Liver (tissue), 10 donors: ENCODE measurements at places on chromosomes 5 and 9. TPM values are rescaled to one million over a fixed set of nuclear protein-coding genes. Genes with fewer than 3 reads are reported as not detected.
A peak's percentile ranks its signal among the peaks of the same experiment; 100 is the strongest.

- H3K27me3 ChIP-seq, result no peaks in the 10 kb centered on the region
- H3K36me3 ChIP-seq, result no peaks in the 10 kb centered on the region
- H3K4me1 ChIP-seq, result no peaks in the 10 kb centered on the region
- peak; percentile 87 for DNase-seq
- no peak overlapping the region for H3K27ac ChIP-seq
- no peak overlapping the region for H3K4me3 ChIP-seq
Observed at GRCh38 chr9:35882263-35882848, 12.2 kb upstream of the OR13J1 start.

GRCh38 chr5:82784521-82784920, 292.7 kb downstream of the TMEM167A start:
- no peak for DNase-seq
- H3K27ac ChIP-seq, result no peak overlapping the region
- H3K4me3 ChIP-seq, result no peak overlapping the region
- H3K4me1 ChIP-seq, result peaks cover 8% of the 10 kb centered on the region
- no peaks in the 10 kb centered on the region for H3K36me3 ChIP-seq
- H3K27me3 ChIP-seq, result no peaks in the 10 kb centered on the region

UGT3A1 gene
- total RNA-seq, result 0.28 TPM

GRCh38 chr9:77099388-77099787, 77.9 kb upstream of the VPS13A start:
- no peak for DNase-seq
- no peak overlapping the region for H3K27ac ChIP-seq
- H3K4me1 ChIP-seq, result no peaks in the 10 kb centered on the region
- H3K27me3 ChIP-seq, result no peaks in the 10 kb centered on the region

BAAT gene
- total RNA-seq, result 31.9 TPM

DNA sequence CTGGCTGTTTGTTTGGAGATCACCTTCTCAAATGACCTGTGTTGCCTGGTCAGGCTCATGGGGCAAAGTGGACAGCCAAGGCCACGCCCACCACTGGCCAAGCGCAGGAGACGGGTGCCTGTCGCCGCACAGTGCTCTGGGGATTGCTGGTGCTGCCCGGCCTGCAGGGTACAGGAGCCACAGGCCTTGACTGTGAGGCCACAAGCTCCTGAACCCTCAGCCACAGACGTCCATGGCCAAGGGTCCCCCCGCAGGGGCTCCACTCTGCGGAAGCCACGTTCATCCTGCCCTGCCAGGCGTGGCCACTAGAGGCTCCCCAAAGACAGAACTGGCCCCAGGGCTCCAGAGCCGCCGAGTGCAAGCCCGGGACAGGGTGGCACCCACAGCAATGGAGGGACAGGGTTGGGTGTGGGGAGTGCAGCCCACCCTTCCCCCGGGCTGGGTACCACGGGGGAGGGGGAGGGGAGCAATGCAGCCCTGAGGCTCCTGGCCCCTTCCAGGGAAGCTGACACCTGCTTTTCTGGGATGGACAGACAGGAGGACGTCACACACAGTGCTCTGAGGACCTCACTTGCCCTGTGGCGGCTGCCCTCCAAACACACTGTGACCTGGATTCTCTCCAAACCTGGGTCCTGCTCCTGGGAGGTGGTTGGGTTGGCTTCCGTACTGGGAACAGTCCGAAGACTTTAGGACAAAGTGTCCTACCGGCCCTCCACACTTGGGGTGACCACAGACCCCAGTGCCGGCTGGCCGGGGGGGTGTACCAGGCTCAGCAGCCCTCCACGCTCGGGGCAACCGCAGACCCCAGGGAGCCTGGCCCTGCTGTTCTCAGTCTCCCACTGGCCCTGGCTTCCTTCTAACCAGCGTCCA, 21.5 kb downstream of the TPPP start:
- DNase-seq, result peak; percentile 70
- H3K4me3 ChIP-seq, result peak overlapping the region; percentile 30
- peaks cover 54% of the 10 kb centered on the region for H3K4me1 ChIP-seq
- H3K36me3 ChIP-seq, result no peaks in the 10 kb centered on the region

CCDC187 gene
- total RNA-seq, result 0.05 TPM

- H3K27me3 ChIP-seq, result no peaks in the 10 kb centered on the region
- H3K4me1 ChIP-seq, result no peaks in the 10 kb centered on the region
- no peaks in the 10 kb centered on the region for H3K36me3 ChIP-seq
- no peak overlapping the region for H3K27ac ChIP-seq
Observed at GRCh38 chr5:147223948-147224791, 10.7 kb upstream of the STK32A start.

- no peaks in the 10 kb centered on the region for H3K4me1 ChIP-seq
- no peak overlapping the region for H3K27ac ChIP-seq
Observed at GRCh38 chr5:83947763-83948162, 227.1 kb upstream of the HAPLN1 start.

CCDC180 gene
- total RNA-seq, result 3.1 TPM

DOK3 gene
- 10.2 TPM for total RNA-seq

DNA sequence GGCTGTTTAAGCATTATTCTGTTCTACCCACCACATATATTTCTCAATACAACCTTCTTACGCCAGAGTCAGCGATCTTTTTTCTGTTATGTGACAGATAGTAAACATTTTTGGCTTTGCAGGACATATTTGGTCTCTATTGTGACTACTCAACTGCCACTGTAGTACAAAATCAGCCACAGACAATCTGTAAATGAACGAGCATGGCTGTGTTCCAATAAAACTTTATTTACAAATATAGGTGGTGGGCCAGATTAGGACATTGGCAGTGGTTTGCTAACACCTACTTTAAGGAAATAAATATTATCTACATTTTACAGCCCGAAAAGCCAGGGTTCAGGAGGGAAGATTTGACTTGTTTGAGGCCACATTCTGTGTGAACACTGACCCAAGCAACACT, 40.2 kb upstream of the FBXW11 start:
- no peak overlapping the region for H3K4me3 ChIP-seq
- H3K36me3 ChIP-seq, result peaks cover 8% of the 10 kb centered on the region
- H3K4me1 ChIP-seq, result no peaks in the 10 kb centered on the region
- no peak overlapping the region for H3K27ac ChIP-seq
- DNase-seq, result no peak
- H3K27me3 ChIP-seq, result no peaks in the 10 kb centered on the region

GRCh38 chr9:27726244-27727081, 153.2 kb upstream of the C9orf72 start:
- peaks cover 5% of the 10 kb centered on the region for H3K4me1 ChIP-seq
- H3K27me3 ChIP-seq, result no peaks in the 10 kb centered on the region
- no peaks in the 10 kb centered on the region for H3K36me3 ChIP-seq

FNIP1 gene
- 18.0 TPM for total RNA-seq

ENTREP1 gene
- 0.33 TPM for total RNA-seq

- no peaks in the 10 kb centered on the region for H3K36me3 ChIP-seq
- H3K4me1 ChIP-seq, result peaks cover 10% of the 10 kb centered on the region
Observed at GRCh38 chr5:126521130-126521529, 73.9 kb downstream of the ALDH7A1 start.

IL17B gene
- not detected for total RNA-seq

DNA sequence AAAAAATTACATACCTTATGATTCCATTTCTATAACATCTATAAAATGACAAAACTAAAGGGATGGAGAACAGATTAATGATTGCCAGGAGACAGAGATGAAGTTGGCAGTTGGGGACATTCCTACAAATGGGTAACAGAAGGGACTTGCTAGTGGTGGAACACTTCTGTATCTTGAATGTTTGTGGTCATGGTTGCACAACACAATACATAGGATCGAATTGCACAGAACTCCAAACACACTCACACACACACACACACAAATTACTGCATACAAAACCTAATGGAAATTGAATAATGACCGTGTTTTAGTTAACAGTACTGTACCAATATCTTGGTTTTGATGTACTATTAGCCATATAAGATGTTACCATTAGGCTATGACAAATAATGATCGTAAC, 330.7 kb upstream of the POU5F2 start:
- no peaks in the 10 kb centered on the region for H3K36me3 ChIP-seq
- no peak overlapping the region for H3K27ac ChIP-seq
- no peaks in the 10 kb centered on the region for H3K27me3 ChIP-seq
- H3K4me3 ChIP-seq, result no peak overlapping the region

OLFML2A gene
- 0.56 TPM for total RNA-seq

CREB3 gene
- total RNA-seq, result 21.3 TPM

DNA sequence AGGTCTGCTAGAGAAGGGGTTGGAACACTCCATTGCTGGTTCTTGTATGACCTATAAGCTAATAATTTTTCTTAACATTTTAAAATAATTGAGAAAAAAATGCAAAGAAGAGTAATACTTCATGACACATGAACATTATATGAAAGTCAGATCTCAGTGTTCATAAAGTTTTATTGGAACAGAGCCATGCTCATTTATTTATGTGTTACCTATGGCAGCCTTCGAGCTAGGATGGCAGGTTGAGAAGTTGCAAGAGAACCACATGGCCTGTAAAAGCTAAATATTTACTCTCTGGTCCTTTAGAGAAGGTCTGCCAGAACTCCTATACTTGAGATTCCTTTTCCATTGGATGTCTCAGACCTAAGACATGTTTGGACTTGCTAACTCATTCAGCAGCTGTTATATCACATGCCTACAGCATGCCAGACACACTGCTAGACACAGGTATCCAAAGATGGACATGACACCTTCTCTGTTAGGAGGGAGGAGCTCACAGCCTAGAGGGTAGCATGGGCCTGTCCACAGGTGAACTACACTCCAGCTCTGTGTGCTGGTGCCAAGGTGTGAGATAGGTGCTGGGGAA, 304.3 kb downstream of the ARHGAP26 start:
- no peaks in the 10 kb centered on the region for H3K27me3 ChIP-seq
- H3K4me3 ChIP-seq, result no peak overlapping the region
- H3K27ac ChIP-seq, result no peak overlapping the region
- H3K4me1 ChIP-seq, result no peaks in the 10 kb centered on the region
- H3K36me3 ChIP-seq, result no peaks in the 10 kb centered on the region
- no peak for DNase-seq
